COLO829 (cell line): ENCODE measurements at places on chromosomes 11 and 22.

DNA sequence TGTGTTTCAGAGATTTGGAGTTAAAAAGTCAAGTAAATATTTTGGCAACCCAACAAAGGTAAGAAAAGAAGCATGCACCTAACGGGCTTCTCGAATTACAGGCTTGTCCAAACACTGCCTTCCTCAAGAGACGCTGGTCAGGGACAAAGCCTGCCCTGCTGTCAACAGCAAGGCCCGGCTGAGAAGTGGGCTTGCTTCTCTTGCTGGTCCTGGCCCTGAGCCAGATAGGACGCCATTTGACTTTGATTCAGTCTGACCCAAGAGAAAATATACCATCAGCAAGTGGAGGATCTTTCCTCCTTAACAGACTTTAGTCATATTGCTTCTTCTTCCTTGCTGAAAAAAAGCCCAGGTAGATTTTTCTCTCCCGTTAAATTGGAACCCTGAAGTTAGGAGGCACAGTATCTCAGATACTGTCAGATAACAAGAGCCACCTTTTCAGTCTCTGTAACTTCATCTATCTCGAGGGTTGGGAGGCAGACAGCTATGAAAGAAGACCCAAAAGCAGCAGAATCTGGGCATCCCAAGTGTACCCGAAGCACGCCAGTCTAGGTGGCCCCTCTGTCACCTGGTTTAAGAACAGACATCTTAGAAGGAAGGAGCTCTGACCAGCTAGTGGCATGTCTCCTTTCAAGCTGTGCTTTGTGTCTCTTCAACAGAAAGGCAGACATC is 57.5 kb downstream of the C22orf31 start:
- DNase-seq: no peak

DNA sequence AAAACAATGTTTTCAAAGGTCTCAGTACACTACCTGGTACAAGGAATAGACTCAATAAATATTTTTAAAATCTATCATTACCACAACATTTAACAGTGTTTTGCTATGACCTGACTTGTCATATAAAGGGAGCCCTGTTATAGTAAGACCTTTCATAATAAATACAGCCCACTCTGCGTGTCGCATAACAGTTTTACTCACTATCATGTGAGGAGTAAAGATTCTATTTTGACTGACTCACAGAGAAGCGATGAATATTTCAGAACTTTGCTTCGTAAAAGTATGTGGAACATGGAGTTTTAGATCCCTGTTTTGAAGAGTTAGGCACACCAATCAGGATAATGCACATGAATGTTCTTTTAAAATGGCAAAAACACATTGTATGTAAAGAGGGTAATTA is 531.2 kb downstream of the KCNA4 start:
- DNase-seq: peak; percentile 63

DNA sequence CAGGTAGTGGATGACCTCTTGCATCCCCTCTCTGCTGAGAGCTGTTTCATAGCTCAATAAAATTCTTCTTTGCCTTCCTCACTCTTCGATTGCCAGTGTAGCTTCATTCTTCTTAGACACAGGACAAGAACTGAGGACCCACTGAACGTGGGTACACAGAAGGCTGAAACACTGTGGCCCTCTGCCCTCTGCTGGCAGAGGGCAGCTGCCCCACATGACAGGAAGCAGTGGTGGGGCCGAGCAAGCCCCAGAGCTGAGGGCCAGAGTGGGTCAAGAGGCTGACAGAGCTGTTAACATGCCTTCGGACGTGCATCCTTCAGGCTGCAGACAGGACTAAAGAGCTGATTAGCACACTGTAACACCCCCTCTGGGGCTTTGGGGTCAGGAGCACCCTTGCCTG is 15.6 kb downstream of the SMC1B start:
- no peak for DNase-seq

DNA sequence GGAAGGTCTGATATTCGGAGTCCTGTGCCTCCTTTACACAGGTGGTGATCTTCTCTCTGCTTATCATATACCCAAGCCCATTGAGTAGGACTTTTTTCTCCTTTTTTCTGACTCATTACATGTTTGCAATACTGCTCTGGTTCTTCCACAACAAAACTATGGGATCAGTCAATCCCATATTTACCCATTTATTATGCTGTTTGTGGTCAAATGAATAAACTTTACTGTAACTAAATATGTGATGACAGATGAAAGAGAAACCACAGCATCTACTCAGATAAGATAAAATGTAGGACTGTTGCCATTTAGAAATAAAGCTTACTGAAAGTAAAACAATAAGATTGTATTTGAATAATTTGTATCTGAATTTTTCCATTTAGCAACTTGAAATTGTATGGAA is 958.7 kb upstream of the FAT3 start:
- DNase-seq: no peak

- DNase-seq: peak; percentile 44
These were observed 403 bp upstream of the SBF2 start for GRCh38 chr11:10294290-10294953.

GRCh38 chr22:46472722-46473016 is 64.8 kb downstream of the CELSR1 start:
- no peak for DNase-seq

DNA sequence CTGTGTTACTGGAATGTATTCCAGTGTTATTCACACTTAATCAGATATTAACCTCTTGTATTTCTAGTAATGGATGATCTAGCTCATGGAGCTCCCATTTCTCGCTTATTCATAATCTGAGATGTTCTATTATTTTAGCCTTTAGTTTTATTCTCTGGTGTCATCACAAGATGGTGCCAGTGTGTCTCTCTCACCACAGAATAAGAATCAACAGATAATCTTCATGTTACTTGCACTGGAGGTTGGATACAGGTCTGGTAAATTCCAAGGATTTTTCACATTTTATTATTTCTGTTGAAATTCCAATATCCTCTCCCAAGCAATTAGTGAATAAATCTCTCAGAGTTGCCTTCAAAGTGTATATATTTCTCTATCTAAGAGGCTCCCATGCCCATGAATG is 74.6 kb downstream of the CASP12 start:
- DNase-seq: no peak

DNA sequence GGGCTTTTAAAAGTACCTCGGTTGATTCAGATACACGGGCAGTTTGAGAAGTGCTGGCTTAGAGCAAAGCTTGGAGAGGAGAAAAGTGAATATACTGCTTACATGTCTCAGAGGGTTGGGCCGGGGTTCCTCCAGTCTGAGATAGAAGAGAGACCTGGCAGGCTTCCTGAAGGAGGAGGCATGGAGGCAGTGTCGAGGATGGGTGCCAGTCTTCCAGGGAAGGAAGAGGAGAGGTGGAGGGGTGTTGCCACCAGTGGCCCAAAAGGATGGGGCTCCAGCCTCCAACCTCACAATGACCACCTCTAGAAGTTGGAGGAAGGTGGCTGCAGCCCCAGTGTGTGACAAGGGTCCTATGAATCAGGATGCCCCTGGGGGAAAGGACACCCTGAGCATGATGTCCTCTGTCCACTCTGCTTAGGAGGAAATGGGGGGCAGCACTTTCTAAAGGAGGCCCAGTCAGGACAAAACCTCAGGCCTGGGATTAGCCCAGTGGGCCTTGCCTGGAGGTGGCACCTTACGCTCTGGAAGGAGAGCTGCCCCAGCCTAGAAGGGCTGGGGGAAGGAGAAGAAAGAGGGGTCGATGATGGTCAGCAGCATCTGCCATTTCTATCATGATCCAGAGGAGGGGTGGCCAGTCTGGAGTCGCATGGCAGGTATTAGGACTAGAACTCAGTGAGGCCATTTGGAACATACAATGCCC is 65.2 kb downstream of the CD82 start:
- DNase-seq: no peak

DNA sequence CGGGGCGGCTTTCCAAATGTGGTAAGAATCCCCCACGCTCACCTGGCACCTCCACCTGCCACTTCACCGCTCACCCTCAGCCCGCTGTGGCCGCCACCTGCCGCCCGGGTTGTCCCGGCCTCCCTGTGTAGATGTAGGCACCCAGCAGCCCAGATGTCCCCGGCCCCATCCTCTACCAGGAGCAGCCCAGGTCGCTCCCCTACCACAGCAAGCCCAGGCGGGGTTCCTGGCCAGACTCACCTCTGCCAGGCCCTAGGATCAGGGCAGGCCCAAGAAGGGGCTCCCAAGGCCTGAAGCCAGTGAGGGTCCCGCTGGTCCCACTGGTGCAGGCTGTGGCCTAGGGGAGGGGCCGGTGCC is 27.4 kb downstream of the MOB2 start:
- no peak for DNase-seq

- no peak for DNase-seq
These were observed 22.2 kb upstream of the TP53I11 start for GRCh38 chr11:44972746-44973435.

GRCh38 chr11:2348986-2349385 is 28.1 kb upstream of the CD81 start:
- DNase-seq: no peak

- no peak for DNase-seq
These were observed 109.3 kb upstream of the CRYBB3 start for GRCh38 chr22:25090225-25090890.

DNA sequence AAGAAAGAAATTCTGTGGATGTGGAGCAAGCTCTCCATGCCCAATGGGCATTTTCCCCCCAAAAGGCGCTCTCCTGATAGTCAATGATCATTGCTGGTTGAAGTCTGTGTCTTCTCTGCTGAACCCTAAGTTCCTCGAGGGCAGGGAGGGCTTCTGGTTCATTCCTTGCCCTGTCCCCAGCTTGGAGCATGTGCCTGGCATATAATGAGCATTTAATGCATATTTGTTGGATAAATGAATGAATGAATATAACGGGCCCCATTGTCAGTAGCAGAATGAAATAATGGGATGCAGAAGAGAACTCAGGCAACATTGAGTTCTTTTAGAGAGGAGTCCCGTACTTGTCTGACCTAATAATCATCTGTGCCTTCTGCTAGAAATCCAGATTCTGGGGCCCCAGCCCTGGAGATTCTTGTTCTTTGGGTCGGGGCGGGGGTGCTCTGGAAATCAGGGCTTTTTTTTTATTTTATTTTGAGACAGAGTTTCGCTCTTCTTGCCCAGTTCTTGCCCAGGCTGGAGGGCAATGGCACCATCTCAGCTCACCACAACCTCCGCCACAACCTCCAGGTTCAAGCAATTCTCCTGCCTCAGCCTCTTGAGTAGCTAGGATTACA is 64.4 kb downstream of the CD82 start:
- DNase-seq: no peak

GRCh38 chr22:25143156-25144076 is 56.2 kb upstream of the CRYBB3 start:
- DNase-seq: no peak

- DNase-seq: no peak
These were observed 2.2 kb upstream of the NEFH start for GRCh38 chr22:29477723-29478318.

GRCh38 chr22:30159561-30160353 is 79.5 kb downstream of the HORMAD2 start:
- peak; percentile 56 for DNase-seq

DNA sequence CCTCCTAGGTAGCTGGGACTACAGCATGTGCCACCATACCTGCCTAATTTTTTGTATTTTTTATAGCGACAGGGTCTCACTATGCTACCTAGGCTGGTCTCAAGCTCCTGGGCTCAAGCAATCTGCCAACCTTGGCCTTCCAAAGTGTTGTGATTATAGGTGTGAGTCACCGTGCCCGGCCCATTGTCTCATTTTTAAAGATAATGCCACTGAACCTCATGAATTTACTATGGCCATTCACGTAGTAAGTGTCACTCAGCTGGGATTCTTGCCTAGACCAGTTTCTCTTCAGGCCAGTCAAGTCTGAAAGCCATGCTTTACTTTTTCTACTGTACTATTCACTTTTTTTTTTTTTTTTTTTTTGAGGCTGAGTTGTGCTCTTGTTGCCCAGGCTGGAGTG is 22.4 kb downstream of the DEPDC5 start:
- no peak for DNase-seq

DNA sequence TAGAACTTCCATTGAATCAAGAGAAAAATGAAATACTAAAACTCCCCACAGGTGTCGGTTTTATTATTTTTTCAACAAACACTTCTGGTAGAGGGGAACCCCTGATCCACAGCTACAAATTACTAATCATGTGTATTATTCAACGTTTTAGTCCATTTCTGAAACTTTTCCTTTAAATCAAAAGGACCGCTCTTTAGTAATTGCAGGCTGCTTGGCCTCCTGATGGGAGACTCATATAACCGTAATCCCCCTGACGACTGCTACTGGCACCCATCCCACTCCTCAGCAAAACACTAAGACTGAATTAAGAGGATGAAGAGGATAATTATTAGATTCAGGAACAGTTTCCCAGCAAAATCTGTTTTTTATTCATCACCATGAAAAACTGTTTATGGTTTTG is 46.4 kb downstream of the PAX6 start:
- no peak for DNase-seq

DNA sequence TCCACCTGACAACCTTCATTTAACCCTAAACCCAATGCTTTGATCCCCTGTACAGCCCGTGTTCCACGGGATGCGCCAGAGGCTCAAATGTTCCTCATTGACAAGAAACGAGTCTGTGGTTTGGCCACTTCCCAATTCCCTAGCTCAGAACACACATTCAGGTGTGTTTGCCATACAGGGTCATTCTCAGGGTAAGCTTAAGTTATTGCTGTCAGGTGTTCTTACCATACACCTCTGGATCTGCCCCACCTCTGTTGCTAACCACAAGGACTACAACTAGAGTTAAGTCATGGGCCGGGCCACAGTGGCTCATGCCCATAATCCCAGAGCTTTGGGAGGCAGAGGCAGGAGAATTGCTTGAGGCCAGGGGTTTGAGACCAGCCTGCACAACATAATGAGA is 45.6 kb upstream of the POLD3 start:
- DNase-seq: no peak

DNA sequence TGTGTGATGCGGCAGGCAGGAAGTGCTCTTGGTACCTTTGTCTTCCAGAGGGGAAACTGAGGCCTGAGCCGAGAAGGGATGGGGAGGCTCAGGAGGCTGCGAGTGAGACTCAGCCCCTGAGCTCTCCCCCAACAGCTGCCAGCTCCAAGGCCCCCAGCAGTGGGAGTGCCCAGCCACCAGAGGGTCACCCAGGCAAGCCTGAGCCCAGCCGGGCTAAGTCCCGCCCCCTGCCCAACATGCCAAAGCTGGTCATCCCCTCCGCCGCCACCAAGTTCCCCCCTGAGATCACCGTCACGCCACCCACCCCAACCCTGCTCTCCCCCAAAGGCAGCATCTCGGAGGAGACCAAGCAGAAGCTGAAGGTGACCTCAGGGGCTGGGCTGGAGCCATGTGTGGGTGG is 3.8 kb upstream of the SUSD2 start:
- DNase-seq: no peak

DNA sequence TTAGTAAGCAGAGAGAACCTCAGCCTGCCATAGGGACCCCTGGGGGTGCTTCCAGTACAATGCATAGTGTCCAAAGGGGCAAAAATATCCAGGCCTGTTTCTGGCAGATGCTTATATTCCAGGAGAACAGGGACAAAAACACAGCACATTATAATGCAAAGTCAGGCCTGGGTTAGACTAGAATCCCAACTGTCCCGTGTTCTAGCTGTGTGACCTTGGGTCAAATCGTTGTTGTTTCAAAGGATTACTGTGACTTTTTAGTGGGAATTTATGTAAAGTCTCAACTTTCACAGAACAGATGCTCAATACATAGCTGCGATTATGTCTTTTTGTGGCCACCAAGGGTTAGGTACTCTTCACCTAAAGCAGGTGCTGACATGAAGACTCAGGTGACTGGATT is 86.0 kb downstream of the USP35 start:
- DNase-seq: no peak

- peak; percentile 78 for DNase-seq
These were observed 2.6 kb upstream of the GCAT start for GRCh38 chr22:37804881-37805809.
